ENCODE measurements at places on chromosomes 5 and 9.
A peak's percentile ranks its signal among the peaks of the same experiment; 100 is the strongest.

GRCh38 chr9:129740666-129741464, 12.0 kb downstream of the PTGES start:
- no peak for DNase-seq

DNA sequence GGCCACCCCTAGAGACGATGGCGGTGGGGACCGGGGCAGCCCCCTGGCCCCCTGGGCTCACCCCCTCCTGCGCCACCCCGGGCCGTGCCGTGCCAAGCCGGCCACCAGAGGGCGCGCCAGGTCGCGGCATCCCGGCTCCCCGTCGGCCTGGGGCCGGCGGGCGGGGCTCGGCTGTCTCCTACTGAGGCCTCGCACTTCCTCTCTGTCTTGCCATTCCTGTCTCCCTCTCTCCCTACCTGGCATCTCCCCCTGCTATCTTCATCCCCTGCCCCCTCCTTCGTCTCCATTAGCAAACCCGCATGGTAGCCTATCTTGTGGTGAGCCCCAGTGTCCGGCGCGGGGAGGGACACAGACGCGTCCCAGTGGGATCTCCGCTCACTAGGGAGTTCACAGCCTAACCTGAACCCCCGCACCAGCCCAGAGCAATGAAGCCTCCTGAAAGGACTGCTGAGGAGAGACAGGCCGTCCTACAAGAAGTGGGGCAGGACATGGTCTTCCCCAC, 29.8 kb upstream of the FABP6 start:
- peak; percentile 80 for DNase-seq

DNA sequence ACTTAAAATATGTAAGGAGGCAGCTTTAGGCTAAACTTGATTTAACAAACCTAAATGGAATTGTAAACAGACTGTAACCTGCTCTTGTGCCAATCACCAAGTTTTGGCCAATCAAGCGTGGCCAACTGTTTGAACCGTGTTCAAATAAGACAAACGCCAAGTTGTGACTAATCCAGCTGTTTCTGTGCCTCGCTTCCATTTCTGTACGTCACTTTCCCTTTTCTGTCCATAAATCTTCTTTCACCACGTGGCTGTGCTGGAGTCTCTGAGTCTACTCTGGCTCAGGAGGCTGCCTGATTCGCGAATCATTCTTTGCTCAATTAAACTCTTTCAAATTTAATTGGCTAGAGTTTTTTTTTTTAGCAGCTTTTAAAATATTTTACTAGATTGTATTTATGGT, 71.3 kb downstream of the LIX1 start:
- DNase-seq: peak; percentile 48

DNA sequence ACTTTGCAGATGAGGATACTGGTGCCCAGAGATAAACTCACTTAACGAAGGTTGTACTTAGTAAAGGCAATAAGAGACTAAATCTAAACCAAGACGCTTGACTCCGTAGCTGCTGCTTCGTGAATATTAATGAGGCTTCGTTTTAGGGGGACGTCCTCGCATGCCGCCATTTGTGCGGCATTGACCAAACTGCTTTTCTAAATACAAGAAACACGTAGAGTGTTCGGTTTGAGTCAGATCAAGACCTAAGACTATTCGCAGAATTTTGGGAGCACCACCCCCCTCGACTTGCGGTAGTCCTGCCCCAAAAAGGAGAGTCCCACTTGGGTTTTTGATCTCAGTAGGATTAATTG, 1.1 kb downstream of the NPM1 start:
- DNase-seq: no peak

- DNase-seq: peak; percentile 45
Measured at GRCh38 chr9:120610975-120611689, 31.2 kb upstream of the CDK5RAP2 start.

GRCh38 chr5:149584121-149584520, 2.8 kb downstream of the ARHGEF37 start:
- peak; percentile 36 for DNase-seq

GRCh38 chr5:5011151-5011550, 129.0 kb upstream of the ADAMTS16 start:
- no peak for DNase-seq

GRCh38 chr5:111968459-111968858, 211.5 kb upstream of the NREP start:
- no peak for DNase-seq

DNA sequence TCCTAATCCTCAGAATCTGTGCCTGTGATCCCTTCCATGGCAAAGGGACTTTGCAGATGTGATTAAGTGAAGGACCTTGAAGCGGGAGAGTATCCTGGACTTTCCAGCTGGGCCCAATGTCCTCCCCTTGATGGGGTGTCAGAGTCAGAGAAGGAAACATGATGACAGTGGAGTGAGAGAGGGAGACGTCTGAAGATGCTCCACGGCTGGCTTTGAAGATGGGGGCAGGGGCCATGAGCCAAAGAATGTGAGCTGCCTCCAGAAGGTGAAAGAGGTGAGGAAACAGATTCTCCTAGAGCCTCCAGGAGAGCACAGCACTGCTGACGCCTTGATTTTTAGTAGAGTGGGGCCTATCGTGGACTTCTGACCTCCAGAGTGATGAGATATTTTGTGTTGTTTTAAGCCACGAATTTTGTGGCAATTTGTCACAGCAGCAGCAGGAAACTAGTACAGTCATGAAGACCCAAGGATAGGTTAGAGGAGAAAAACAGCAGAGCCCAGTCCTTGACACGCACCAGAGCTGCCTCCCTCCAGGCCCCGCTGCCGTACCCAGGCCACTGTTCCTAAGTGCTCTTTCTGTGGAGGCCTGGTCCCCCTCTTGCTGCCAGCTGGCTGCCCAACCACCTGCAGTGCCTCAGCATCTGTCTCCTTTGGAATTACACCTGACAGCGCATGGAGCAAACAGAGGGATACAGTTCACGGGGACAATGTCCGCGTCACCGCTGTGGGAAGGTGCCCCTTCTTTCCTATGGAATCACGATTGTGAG, 78.1 kb downstream of the MACROH2A1 start:
- peak; percentile 19 for DNase-seq

DNA sequence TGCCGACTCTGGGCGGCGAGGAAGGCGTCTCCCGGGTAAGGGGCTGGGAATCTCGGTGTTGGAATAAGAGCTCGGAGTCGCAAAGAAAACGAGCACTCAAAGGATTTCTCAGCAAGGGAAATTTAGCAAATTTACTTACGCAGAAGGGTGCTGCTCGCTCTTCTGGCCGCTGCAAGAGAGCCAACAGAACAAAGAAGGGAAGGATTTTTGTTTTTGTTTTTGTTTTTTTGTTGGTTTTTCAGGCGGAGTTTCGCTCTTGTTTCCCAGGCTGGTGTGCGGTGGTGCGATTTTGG, 279 bp downstream of the GTF3C5 start:
- DNase-seq: no peak

DNA sequence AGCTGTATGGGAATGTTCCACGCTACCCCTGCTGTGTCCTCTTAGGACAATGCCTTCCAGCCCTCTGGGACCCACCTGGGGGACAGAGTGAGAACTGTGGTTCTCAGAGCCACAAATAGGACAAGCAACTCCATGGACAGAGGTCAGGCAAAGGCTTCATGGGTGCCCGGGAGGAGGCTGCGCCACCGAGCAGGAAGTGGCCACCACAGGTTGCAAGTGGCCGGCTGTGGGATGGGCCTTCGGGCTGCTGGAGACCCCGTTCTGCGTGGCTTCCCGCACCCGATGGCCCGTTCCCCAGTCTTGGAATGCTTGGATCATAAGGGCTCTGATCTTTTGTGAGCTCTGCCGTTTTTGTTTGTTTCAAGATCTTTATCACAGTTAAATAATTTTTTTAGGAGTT, 118.8 kb downstream of the BOD1 start:
- DNase-seq: no peak

DNA sequence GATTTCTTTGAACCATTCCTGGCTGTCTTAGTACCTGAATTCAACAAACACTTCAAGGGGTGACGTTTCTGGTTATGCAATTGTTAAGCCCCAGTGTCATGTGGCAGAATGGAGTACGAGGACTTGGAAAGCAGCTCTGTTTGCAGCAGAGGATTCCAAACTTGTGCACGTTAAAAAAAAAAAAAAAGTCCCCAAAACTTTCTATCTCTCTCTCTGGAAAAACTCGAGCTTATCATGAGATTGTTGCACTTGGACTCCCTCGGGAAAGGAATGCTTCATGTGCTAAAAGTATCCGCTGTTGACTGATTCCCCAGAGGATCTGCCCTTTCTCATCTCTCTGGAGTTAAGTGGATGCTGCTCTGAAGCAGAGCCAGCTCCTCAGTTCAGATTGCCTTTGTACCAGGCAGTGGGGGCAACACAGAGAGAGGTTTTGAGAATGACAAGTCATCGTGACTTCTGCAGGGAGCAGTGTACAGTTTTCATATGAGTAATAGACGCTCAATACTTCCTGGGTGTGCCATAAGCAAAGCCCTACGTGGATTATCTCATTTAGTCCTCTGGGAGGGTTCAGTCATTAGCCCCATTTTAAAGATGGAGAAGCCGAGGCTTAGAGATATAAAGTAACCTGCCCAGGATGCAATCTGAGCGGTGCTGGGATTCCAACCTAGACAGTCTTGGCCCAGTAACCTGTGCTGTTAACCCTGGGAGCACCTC, 28.1 kb downstream of the TMOD1 start:
- no peak for DNase-seq

- no peak for DNase-seq
Measured at GRCh38 chr5:55440188-55440646, 94.5 kb downstream of the PLPP1 start.

- DNase-seq: peak; percentile 99
Measured at GRCh38 chr5:125719681-125720347, 703.4 kb upstream of the GRAMD2B start.

DNA sequence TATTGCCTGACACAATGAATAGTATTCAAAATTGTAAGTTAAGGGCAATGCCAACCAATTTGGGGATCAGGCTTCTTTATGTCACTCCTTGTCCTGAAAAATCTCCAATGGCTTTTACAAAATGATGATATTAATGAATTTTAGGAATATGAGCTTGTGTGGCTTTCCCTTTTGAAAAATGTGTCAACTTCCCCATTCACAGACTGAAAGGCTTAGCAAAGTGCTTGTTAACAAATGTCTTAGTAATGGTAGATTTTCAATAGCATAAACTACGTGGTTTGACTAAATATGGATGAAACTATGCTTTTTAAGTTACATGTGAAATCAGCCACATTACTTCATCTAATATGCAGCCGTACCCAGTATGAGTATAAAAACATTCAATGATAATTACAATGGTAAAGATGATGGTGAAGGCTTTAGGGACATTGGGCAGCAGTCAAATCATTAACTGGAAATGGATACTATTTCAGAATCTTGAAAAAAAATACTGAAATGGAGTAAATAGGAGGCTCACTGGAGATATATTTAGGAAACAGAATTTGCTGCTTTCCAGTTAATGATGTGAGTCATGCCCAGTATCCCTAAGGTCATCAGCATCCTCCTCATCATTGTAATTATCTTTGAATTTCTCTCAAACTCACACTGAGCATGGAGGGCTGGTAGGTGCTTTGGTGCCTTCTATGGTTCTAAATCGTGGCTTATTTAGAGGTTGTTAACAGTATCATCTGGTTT, 113.3 kb upstream of the ZNF608 start:
- DNase-seq: peak; percentile 41

DNA sequence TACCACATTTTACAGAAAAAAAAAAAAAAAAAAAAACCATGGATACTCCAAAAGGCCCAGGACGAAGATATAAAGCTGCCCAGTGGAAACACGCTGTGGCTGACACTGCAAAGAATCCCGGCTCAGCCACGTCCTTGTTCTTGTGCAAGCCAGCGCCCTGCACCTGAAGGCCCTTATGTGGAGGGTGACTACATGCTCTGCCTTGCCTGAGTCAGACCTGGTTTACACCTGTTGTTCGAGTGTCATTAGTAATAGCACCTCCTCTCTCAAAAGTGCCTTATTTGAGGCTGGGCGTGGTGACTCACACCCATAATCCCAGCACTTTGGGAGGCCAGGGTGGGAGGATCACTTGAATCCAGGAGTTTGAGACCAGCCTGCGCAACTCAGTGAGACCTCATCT, 54.3 kb upstream of the ZSWIM6 start:
- no peak for DNase-seq

GRCh38 chr9:89629081-89629976, 24.5 kb downstream of the GADD45G start:
- DNase-seq: no peak

DNA sequence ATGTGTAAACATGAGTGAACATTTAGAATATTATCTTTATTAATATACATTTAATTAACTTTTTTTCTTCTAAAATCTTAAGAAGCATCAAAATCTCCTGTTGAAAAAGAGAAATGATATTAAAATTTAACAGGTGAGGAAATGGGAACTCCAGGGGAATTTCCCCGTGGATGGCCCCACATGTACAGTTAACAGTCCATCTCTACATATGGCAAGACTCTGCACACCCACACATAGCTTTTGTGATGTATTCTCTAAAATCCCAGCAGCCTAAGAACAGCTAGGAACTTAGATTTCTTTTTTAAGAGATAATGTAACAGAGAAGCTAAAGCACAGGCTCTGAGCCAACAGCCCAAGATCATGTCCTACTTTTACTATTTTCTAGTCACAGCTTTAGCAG, 556.3 kb upstream of the RGMB start:
- DNase-seq: no peak

GRCh38 chr9:5002811-5003210, 17.7 kb downstream of the JAK2 start:
- DNase-seq: no peak

DNA sequence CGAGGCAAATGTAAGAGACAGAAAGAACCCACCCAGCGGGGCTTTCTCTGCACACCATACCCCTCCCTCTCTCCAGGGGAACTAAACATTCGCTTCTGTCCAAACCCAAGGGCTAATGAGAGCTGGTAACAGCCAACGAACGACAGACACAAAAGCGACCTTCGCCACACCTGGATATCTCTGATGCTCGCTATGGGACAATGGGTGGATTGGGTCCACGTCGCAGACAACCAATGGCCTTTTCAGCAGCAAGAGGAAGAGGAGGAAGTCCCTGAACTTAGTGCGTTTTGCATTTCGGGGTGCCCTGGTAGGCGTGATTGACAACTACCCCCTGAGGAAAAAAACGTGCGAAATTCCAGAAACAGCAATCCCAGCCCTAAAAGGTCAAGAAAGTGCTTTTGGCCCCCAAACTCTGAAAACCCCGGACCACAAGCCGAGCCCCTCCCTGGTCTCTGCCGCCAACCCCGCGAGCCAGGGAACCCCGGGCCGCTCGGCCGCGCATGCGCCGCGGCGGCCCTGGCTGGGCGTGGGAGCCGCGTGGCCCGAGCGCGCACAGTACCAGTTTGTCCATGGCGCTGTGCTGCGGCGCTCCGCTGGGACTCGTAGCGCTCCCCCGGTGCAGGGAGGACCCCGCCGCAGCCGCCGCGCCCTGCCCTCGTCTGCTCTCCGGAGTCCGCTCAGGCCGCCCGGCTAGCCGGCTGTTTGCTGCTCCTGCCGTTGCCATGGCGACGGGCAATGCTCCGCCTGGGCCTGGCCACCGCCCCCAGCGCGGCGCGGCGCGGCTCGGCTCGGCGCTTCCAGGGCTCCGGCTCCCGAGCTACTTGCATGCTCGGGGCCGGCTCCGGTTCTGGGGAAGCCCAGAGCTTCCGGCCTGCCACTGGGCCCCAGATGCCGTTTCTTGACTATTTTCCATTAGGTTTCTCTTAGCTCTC, 66.9 kb upstream of the DNAH5 start:
- DNase-seq: peak; percentile 97

GRCh38 chr9:121138561-121138960, 63.1 kb downstream of the RAB14 start:
- no peak for DNase-seq

- no peak for DNase-seq
Measured at GRCh38 chr5:140049205-140049604, 6.1 kb upstream of the NRG2 start.
